ENCODE measurements at places on chromosomes 7 and 10.

GRCh38 chr7:155071121-155071651 lies 1.1 kb downstream of the HTR5A start:
- DNase-seq, result no peak

- no peak for DNase-seq
These were observed 12.3 kb upstream of the SNX10 start for GRCh38 chr7:26279405-26279804.

- no peak for DNase-seq
These were observed 851 bp upstream of the GOT1 start for GRCh38 chr10:99431190-99431760.

GRCh38 chr10:132407243-132407746 lies 10.3 kb downstream of the PWWP2B start:
- DNase-seq, result no peak

DNA sequence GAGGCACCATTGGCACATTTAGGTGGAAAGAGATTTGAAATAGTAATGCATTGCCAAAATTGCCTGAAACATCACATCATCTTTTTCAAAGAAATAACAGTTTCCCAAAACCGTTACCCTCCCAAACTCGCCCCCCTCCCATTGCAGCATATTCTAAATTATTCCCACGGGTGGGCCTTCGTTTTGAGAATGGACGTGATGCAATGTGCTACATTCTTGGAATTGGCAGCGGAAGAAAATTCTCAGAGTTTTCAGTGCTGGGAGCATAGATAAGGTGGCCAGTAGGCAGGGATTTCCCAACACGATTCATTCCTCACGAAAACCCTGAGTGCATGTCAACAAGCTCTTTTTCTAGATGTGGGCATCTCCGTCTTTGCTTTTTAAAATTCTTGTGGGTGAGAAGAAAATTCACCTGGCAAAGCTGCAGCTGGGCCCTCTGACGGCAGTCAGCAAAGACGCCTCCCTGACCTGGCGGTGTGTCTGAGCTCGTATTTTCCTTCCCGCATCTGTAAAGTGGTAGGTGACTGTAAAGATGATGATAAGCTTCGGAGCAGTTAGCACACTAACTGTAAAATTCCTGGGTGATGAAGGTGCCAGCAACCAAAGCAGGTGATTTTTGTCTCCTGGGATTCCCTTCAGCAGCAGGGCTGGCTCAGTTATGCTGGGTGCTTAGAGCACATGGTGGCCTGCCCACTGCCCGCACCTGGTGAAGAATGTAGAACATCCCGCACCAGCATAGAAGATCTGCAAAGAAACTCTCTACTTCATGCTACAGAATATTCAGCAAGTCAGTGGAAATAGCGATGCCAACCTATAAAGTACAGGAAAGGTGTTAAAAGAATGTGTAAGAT lies 141.9 kb upstream of the KLF6 start:
- DNase-seq, result no peak

- DNase-seq, result no peak
These were observed 61.5 kb upstream of the GDF10 start for GRCh38 chr10:47238331-47239095.

DNA sequence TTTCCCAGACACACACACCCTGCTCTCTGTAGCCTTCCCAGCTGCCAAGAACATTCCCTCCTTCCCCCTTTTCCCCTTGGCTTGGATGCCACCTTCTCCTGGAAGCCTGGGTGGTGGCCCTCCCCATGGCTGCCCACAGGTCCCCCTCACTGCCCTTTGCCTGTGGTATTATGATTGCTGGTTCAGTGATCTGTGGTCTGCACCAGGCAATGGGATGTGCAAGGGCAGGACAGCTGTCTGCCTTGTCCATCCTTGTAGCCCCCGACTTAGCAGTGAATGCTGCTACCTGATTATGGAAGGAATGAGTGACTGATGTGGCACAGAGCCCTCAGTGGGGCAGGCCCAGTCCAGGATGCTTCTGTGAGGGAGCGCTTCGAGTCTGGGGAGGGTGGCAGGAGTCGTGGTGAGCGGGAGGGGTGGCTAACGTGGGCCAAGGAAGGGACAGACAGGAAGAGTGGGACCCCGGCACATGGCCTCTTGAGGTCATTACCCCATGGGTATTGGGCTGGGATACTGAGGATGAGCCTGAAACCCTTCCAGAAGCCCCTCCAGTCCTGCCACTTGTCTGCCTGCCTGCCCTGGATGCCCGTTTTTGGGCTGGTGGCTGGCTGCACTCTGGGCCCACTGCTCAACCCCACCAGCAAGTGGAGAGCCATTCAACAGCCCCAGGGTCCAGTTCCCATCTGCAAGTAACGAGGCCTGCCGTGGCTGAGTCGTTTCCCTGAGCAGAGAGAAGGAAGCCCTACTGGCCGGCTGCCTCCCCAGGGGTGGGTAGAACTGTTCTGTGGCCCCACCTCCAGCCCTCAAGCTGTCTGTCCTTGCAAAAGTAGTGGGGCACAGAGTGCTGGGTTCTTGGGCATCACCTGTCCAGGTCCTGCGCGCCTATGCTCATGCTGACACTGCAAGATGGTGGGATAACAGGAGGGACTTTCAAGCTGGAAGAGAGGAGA lies 8.8 kb downstream of the CHST3 start:
- DNase-seq, result no peak

- DNase-seq, result no peak
These were observed 127.7 kb upstream of the NOBOX start for GRCh38 chr7:144531181-144531580.

Measured in GOT3 (cell line).